ENCODE measurements at places on chromosomes 5 and 9.

GRCh38 chr5:153618867-153619266, 128.4 kb downstream of the GRIA1 start:
- DNase-seq = no peak

- no peak for DNase-seq
Measured at GRCh38 chr9:127049044-127049443, 73.4 kb downstream of the ANGPTL2 start.

DNA sequence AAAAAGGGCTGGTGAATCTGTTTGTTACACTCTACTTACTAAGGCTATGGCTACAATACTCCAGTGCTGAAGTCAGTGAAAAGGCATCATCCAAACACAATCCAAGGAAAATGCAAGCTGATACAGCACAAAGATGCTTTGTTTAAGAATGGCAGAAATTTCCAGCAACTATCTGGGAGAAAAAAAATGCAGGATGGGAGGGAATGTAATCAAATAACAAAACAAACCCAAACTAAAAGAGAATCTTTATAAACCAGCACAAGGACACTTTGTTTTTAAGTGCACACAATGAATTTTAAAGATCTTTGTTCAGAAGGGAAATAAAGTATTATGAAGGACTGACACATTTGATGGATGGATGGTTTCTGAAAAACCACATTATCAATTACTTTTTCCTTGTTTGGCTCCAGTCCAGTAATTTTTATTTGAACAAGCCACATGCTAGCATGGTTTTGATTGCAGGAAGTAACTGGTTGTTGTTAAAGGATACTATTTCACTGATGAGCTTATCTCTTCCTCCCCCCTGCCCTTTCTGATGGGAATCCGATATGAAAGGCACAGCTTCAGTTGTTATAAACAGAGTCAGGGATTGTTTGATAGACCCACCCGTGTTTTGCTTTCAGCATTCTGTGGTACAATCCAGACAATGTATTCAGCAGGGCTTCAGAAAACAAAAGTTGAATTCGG, 12.1 kb upstream of the TLE4 start:
- DNase-seq = no peak

GRCh38 chr9:15355669-15356068, 48.7 kb upstream of the TTC39B start:
- no peak for DNase-seq

DNA sequence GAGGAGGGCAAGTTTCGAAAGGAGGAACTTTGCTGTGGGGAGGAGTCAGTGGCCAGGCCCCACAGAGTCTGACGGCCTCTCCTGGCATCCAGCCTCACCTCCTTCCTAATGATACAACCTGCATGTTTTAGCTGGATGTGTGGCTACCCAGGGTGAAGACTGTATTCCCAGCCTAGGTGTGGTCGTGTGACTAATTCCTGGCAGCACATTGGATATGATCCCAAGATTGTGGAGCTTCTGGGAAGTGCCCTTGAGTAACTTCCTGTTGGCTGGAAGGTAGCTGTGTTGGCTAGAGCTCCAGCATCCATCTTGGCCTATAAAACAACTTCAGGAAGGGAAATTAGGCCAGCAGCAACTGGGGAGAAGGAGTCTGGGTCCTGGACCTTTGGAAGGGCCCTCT, 19.0 kb upstream of the LPCAT1 start:
- no peak for DNase-seq

DNA sequence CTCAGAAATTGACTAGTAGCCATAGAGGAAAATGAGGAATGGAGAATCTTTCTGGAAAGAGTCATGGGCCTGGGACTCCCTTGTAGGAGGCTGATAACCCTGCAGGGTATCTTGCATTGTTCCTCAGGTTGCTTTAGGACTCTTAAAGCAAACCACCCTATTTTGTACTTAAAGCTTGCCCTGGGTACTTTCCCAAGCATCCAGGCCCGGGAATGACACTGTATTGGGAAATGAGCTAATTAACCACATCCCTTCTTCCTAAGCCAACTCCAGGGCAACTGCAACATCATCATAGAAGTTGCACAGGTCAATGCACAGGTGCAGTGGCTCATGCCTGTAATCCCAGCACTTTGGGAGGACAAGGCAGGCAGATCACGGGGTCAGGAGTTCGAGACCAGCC, 55.9 kb downstream of the UGCG start:
- DNase-seq = no peak

All from GF-D8 (cell line).